ENCODE measurements at places on chromosomes 7 and 10.

GRCh38 chr10:103416436-103417147, 20.2 kb downstream of the PDCD11 start:
- DNase-seq, result peak; percentile 54

DNA sequence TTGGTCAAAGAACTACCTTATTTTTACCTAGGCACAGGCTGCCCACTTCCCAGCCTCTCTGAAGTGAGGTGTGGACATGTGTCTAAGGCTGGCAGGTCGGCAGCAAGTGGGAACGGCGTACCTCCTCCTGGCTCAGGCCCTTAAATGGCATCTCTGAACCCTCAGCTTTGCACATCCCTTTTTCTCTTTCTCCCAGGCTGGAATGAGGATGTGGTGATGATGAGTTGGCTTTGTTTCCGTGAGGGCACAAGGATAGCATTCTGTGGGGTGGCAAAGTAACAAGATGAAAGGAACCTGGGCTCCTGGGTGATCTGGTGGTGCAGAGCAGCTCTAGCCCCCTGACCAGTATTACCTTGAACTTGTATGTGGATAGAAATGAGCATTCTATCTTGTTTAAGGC, 196.8 kb downstream of the REEP3 start:
- DNase-seq, result no peak

GRCh38 chr7:64087501-64087900, 42.3 kb downstream of the ZNF727 start:
- DNase-seq, result no peak

GRCh38 chr10:132335189-132336063, 3.4 kb downstream of the LRRC27 start:
- peak; percentile 87 for DNase-seq

- no peak for DNase-seq
Measured at GRCh38 chr7:45070254-45070642, 18.5 kb downstream of the NACAD start.

DNA sequence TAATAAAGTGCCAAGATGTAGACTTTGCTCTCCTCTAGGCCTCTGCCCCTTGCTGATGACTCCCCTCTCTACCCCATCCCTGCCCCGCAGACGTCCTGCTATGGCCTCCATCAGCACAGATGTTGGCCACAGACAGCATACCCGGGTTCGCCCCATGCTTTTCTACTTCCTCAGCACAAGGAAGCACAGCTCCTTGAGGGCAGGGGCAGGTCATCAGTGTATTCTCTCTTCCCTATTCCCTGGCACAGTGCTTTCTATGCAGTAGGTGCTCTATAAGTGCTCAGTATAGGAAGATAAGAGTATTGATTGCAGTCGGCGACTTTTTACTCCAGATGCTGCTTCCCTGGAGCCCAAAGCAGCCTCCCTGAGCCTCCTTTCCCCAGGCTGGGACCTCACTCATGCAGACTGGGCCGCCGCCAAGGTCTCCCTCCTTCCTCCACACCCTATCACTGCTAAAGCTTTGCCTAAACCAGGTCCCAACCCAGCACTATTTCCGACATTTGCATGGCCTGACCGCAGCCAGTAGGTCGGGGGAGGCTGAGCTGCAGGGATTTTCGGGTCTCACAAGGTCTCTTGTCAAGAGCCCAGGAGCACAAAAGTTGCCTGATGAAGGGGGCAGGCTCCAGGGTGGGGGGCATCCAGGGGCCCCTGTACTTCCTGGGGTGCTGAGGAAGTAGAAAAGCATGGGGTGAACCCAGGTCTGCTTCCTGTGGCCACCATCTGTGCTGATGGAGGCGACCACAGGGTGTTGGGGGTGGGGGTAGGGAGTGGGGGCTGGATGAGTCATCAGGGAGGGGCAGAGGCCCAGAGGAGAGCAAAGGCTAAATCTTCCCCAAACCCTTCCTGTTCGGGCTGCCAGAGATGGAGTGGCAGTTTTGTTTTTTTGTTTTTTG, 8.0 kb downstream of the CALHM3 start:
- peak; percentile 87 for DNase-seq

GRCh38 chr10:86547296-86547695, 25.7 kb upstream of the WAPL start:
- no peak for DNase-seq

DNA sequence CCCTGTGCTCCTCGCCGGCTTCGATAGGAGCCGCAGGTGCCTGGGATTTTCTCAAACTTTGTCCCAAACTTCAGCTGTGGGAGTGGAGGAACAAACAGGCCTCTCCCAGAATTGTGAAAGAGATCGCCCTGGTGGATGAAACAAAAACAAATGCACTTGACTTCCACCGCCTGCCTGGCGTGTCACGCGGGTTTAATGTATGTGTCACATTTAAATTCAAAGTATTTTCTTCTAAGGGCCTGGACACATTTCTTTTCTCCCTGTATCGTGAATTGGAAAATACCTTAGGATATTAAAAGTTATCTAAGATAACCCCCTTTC, 694 bp upstream of the WASL start:
- peak; percentile 62 for DNase-seq

GRCh38 chr7:39294022-39294421, 272.2 kb upstream of the YAE1 start:
- DNase-seq, result no peak

DNA sequence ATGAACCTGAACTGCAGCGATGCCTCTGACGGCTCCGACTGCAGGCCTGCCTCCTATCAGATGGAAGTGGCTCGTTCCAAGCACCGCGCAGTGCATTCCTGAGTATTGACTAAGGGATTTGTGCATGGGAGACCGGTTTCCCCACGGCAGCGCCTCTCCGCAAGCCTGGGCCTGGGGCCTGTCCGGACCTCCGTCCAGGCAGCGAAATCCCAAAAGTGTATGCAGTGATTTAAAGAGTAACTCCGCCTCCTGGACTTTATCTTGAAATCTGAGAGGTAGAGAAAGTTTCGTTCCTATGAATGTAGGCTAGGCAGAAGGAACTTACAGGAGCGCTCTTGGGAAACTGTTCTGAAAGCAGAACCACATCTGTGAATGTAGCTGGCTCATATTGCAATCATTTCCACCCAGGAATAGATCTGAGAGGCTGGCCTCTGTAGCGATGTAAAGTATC, 106.2 kb upstream of the CELF2 start:
- DNase-seq, result peak; percentile 2

GRCh38 chr7:28998105-28998504, 40.0 kb upstream of the TRIL start:
- DNase-seq, result no peak

DNA sequence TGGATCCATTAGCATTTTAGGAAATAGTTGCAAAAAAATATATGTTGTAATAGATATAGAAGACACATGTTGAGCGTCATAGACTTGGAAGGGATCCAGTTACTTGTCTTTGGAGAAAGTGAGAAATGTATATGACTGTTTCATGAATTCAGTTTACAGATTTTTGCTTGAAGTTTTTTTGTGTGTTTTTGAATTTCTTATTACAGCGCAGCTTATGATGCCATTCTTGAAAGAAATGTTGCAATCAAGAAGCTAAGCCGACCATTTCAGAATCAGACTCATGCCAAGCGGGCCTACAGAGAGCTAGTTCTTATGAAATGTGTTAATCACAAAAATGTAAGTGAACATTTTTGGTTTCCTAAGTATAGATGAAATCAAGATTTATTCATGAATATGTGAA, 98.2 kb downstream of the MAPK8 start:
- DNase-seq, result no peak

GRCh38 chr10:70784016-70784415, 1.2 kb downstream of the TBATA start:
- no peak for DNase-seq

DNA sequence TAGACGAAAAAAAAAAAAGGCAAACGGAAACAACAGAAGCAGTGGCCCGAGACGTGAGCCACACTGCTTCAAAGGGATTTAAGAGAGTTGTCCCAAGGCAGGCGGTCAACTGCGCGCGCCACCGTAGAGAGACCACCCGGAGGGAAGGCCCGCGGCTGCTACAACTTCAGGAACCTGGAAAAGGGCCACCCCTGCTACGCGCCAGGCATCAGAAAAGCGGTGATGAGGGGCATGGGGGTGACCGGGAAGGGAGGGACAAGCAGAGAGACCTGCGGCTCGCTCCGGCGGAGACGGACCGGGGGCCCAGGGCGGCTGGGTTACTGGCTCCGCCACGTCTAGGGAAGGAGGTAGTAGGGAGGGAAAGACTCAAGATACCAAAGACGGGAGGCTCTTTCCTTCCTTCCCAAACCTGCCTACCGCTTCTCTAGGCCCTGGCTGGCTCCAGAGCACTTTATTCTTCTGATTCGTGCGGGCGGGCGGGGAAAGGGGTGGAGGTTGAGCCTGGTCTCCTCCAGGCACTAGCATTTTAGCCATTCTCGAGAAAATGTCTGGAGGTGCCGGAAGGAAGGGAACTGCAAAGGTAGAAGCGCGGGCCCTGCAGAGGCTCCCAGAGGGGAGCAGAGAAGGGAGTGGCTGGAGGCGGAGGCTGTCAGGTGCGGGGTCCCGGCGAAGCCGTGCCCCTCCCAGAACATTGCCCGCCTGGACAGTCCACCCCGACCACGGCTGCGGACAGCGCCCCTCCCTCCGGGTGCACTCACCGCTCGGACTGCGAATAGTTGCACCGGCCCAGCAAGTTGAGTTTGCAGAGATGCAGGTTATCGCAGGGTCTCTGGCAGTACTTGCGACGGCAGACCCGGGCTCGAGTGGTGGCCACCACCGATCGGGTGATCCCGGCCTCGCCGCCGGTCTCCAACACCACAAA, 993 bp downstream of the ZC3HAV1 start:
- no peak for DNase-seq

- DNase-seq, result no peak
Measured at GRCh38 chr7:157274991-157275427, 61.8 kb upstream of the DNAJB6 start.

GRCh38 chr7:129041142-129042085, 13.5 kb downstream of the TNPO3 start:
- no peak for DNase-seq

DNA sequence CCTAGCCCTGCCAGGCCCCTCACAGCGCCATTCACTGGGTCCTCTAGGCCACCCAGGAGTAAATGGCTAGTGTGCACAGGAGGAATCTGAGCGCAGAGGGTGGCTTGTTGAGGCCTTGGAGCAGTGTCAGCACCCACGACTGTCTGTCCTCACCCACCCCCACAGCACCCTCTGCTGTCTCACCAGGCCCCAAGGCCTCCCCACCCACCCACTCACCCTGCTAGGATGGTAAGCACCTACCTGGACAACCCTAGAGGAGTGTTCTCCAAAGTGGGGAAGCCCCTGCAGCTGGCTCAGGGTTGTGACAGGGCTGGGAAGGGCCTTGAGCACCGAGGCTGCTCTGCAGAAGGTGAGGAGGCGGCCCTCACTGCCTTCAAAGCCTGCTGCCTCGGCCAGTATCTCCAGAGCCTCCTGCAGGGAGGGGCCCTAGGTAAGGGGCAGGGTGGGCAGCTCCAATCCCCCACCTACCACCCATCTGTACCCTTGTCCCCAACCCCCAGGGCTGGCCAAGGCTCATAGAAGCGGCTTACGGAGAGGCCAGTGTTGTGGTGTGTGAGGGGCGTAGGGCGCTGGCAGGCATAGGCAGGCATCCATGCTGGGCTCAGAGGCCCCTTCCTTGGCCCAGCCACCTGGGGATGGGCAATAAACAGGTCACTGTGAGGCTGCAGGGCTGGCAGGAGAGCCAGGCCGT, 2.9 kb downstream of the POLM start:
- DNase-seq, result no peak

DNA sequence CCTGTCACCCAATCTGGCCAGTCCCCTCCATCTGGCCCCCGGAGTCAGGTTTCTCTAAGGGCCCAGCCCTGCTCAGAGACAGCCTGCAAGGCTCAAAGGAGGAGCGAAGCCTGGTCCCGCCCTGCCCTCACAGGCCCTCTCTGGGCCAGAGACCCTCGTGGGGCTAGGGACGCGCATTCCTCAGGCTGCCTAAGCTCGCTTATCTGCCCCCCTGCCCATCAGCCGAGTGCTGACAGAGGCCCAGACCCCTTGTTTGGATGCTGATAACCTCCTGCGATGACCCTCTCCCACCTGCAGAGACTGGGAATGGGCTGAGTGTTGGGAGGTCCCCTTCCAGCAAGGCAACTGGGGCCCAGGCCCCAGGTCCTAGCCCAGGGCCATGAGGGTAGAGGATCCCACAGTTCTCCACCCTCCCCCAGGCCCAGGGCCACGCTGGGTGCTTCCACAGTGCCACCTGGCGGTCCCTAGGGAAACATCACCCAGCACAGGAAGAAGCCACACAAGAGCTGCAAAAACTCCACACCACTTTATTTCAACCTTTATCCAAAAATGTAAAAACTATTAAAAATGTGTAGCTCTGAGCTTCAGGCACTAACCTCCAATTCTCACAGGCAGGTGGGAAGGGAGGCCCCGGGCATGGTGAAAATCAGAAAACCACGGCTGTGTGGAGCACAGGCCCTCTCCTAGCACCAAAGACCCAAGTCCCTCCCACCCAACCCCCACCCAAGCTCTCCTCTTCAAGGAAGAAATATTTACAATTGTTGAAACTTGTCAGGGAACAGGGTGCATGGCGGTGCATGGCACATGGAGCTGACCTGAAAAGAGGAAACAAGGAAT, 2.2 kb downstream of the NPM3 start:
- DNase-seq, result peak; percentile 47

GRCh38 chr7:50791938-50792341, 9.2 kb upstream of the GRB10 start:
- no peak for DNase-seq

GRCh38 chr7:106823631-106824030, 41.5 kb upstream of the PIK3CG start:
- no peak for DNase-seq

- no peak for DNase-seq
Measured at GRCh38 chr10:86946213-86947155, 10.9 kb downstream of the MMRN2 start.

DNA sequence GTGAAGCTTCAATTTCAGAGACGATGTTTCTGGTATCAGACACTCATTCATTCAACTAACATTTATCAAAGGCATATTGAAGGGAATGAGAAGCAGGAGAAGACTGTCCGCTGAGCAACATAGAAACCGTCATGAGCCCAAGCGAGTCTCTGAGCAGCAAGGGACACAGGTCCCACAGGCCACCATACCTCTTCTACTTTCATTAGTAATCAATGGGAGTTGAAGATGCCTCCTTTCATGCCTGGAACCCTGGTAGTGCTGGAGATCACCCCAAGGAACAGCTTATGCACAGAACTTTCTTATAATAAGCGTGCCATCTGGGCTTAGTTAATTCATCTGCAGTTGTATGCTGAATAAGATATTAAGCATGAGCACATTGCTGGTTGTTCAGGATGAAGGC, 1.2 kb downstream of the PAX4 start:
- no peak for DNase-seq

DNA sequence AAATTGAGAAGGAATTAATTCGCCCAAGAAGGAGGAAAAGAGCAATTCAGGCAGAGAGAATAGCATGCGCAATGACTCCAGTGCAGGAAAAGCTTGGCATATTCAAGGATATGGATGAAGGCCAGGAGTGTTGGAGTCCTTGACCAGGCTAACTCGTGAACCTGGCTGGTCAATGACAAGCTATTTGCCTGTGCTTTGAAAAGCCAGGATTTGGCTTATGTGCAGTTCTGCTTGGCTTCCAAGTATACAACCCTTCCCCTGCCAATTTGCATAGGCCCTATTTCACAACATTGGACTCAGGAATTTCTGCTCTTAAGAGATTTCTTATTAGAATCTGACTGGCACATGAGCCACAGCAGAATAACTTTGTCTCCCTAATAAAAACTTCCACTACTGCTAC, 72.3 kb upstream of the SP8 start:
- DNase-seq, result no peak
